ENCODE measurements at places on chromosomes 12 and 14.

- no peak for DNase-seq
These were observed 466.3 kb downstream of the GALC start for GRCh38 chr14:87526731-87527130.

GRCh38 chr14:31858868-31859267 is 218.2 kb upstream of the ARHGAP5 start:
- no peak for DNase-seq

DNA sequence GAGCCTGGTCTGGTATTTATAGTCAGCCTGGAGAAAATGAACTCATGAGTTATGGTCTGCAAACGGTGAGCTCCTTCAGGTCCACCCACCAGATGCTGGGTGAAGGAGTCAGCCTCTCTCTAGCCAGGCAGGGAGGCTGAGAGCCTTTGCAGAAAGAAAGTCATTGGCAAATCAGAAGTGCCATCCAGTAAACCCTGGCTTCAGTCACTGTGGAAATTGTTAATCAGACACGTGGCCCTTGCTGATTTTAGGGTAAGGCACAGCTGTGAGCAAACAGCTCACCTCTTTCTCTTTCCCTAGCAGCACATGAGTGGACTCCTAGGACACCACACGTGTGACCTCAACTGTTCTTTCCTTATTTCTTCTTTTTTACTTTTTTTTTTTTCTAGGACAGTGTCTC is 44.9 kb downstream of the CHST11 start:
- DNase-seq, result no peak

DNA sequence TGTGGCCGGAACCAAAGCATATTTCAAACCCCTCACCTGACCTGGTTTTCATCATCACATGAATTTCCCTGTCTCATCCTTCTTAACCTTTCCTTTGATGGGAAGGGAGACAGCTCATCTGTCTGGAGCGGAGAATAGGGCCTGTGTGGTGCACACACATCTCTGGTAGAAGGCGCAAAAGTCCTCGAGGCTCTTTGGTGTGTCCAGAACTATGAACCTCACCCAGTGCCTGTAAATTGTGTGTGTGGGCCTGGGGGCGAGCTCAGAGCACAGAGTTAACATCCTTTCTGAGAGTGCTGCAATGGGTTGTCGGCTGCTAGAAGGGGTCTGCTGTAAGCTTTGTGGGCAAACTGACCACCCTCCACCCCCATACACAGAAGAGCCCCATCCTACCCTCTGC is 749 bp downstream of the GALNT6 start:
- DNase-seq, result no peak

Data from stimulated activated CD4-positive, alpha-beta T cell treated with anti-CD3 and anti-CD28 coated beads, Interleukin-15, amount 100 ng/mL, for 1 hour (primary cell).